Esophagus squamous epithelium (tissue), 5 donors: ENCODE measurements at places on chromosomes 3 and 15. TPM values are rescaled to one million over a fixed set of nuclear protein-coding genes. Genes with fewer than 3 reads are reported as not detected.

DNA sequence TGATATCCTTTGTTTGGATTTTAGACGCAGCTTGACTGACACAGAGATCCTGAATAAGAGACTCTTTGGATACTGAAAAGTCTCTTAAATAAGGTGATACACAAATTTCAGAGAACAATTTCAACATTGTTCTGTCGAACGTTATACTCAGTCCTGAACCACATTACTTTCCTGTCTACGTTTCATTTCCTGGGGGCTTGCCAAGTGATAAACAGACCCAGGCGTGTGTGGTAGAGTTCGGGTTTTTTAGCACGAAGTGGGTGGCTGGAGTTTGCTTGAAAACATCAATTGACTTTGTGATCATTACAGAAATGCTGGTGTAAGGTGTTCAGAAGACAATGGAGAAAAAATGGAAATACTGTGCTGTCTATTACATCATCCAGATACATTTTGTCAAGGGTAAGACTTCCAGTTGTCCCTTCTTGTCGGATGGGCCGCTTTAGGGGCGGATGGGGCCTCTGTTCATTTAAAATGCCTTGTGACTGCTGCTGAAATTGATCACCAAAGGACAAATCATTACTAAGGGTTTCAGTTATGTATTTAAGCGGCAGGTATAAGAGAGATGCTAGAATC lies at the start of gene CD96:
Gene CD96 (plus strand): TSS at position 287 of the 573 bp plus-strand sequence. CDS start 52 bp downstream, at position 339.
- H3K4me3 ChIP-seq: peak within 1 kb of the TSS; percentile 0
- peaks cover 6% of the 10 kb centered on the region for H3K4me1 ChIP-seq
- H3K36me3 ChIP-seq: no peaks in the 10 kb centered on the region
- no peak for DNase-seq
- H3K27ac ChIP-seq: peak within 1 kb of the TSS; percentile 12
- peaks cover 10% of the 10 kb centered on the region for H3K27me3 ChIP-seq

DNA sequence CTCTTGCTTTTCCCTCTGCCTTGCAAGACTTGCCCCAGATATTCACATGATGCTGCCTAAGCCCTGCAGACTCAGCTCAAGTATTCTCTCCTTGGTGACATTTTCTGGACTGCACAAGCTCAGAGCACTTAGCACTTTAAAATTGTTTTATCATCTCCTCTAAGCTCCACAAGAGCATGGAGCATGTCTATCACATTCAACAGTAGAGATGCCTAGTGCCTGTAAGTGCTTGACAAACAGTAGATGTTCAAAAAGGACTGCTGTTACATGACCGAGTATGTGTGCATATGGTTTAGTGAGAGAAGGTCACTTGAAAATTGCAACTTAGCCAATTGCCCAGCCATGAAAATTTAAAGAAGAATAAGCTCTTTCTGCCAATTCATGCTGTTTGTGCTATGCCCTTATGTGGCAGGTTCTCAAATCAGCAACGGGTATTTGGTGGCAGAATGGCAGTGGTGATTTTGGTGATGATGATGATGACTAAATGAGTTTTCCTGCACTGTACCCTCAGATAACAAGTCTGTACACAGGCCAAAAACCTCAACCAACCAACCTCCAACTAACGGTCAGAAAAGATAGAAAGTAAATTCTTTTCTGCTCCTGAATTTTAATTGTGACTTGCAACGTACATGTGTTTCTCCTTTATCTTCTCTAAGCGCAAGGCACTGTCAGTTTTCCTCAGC lies 647.2 kb upstream of the UBE2E2 start:
- H3K36me3 ChIP-seq: no peaks in the 10 kb centered on the region
- no peak overlapping the region for H3K4me3 ChIP-seq
- H3K27ac ChIP-seq: no peak overlapping the region
- no peaks in the 10 kb centered on the region for H3K27me3 ChIP-seq
- DNase-seq: no peak

DNA sequence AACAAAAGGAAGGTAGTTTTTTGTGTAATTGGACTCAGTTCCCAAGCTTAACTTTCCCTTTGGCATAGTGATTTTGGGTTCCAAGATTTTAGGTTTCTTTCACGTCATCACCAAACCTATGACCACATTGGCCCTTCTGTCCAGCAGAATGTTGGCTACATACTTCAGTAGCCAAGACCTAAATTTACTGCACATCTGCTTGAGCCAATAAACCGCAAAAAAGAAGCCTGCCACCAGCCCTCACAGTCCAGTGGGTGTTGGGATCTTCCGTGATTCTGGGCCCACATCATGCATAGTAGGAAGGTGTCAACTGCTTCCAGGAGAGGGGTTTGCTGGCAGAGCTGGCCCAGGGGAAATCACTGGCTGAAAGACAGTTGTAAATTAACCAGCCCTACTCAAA lies 57.6 kb upstream of the LIPC start:
- no peak for DNase-seq
- H3K4me1 ChIP-seq: no peaks in the 10 kb centered on the region
- H3K4me3 ChIP-seq: no peak overlapping the region
- H3K27ac ChIP-seq: no peak overlapping the region

- no peaks in the 10 kb centered on the region for H3K27me3 ChIP-seq
- DNase-seq: no peak
- no peak overlapping the region for H3K27ac ChIP-seq
- peaks cover under 1% of the 10 kb centered on the region for H3K4me1 ChIP-seq
- no peak overlapping the region for H3K4me3 ChIP-seq
- H3K36me3 ChIP-seq: peaks cover 71% of the 10 kb centered on the region
These were observed 23.4 kb downstream of the PARP16 start for GRCh38 chr15:65263313-65263712.

- H3K27ac ChIP-seq: no peak overlapping the region
- H3K4me3 ChIP-seq: no peak overlapping the region
- DNase-seq: no peak
- H3K36me3 ChIP-seq: no peaks in the 10 kb centered on the region
These were observed 68.0 kb downstream of the FNDC3B start for GRCh38 chr3:172107403-172107802.

GRCh38 chr15:96893159-96893906 lies 562.8 kb downstream of the NR2F2 start:
- no peak overlapping the region for H3K4me3 ChIP-seq
- no peak for DNase-seq
- peak overlapping the region; percentile 10 for H3K27ac ChIP-seq
- H3K27me3 ChIP-seq: no peaks in the 10 kb centered on the region
- H3K36me3 ChIP-seq: no peaks in the 10 kb centered on the region

The TGM4 gene
- total RNA-seq: not detected

The PRR20G gene
- not detected for total RNA-seq
